Mesothelial cell of epicardium (in vitro differentiated cells): ENCODE measurements at places on chromosomes 12 and 14. TPM values are rescaled to one million over a fixed set of nuclear protein-coding genes. Genes with fewer than 3 reads are reported as not detected.

GRCh38 chr12:119176267-119177055 is 2.3 kb upstream of the HSPB8 start:
- no peaks in the 10 kb centered on the region for H3K27me3 ChIP-seq
- DNase-seq, result peak; percentile 76
- no peaks in the 10 kb centered on the region for H3K36me3 ChIP-seq
- peaks cover 52% of the 10 kb centered on the region for H3K4me1 ChIP-seq
- peak overlapping the region; percentile 40 for H3K4me3 ChIP-seq

DNA sequence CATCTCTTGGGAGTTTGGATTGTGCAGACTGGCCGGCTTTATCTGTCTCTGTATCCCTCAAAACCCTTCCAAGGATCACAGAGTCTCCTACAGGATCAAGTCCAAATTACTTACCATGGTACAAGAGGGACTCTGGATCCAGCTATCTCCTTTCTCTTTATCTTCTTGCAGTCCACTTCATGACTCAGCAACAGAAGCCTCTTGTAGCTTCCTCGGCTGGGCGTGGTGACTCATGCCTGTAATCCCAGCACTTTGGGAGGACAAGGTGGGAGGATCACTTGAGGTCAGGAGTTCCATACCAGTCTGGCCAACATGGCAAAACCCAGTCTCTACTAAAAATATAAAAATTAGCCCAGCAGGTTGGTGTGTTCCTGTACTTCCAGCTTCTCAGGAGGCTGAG is 189.7 kb downstream of the BCAT1 start:
- no peaks in the 10 kb centered on the region for H3K36me3 ChIP-seq
- peaks cover 15% of the 10 kb centered on the region for H3K4me1 ChIP-seq
- no peak overlapping the region for H3K27ac ChIP-seq
- no peak for DNase-seq
- H3K27me3 ChIP-seq, result no peaks in the 10 kb centered on the region

DNA sequence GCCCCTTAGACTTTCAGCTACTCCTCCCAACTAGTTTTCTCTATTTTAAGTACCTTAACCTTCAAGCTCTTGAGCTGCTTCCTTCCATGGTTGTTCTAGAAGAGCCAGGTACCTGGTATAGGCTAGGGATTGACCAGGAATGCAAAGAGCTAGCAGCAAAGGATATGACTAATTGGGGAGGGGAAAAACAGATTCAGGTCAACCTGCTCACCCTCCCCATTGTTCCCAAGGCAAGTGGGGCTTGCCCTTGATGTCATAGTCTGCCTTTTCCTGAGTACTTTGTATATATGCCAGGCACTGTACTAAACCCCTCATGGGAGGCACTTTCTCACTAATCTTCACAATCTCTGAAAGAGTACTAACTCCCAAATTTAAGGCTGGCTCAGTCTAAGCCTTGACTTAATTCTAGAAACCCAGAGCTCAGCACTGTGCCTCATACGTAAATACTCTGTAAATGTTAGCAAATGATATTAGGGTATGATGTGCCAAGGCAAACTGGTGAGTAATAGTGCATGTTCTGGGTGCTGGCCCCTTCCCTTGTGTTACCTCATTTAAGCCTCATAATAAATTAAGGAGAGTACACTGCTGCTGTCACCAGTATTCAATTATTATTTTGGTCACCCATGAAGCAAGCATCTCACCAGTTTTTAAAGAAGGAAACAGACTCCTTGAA is 42.2 kb downstream of the SUDS3 start:
- no peak overlapping the region for H3K4me3 ChIP-seq
- H3K27ac ChIP-seq, result no peak overlapping the region
- no peaks in the 10 kb centered on the region for H3K4me1 ChIP-seq
- H3K36me3 ChIP-seq, result peaks cover 49% of the 10 kb centered on the region

DNA sequence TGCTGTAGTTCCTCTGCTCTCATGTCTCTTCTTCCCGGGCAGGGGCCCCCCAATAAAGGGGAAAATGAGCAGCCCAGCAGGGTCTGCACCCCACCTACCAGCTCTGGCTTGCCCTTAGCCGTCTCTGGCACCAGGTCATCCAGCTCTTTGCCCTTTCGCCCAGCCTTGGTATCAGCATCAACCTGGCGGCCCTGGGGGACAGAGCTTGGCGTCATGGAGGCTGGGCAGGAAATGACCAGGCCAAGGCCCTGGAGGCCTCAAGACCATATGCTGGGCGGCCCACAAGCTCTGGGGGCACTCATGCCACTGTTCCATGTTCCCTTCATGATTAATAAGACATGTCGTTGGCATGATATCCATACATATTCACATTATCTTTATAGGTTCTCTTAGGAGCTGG is 14.7 kb downstream of the MYL6 start:
- DNase-seq, result no peak
- H3K4me1 ChIP-seq, result no peaks in the 10 kb centered on the region
- H3K27ac ChIP-seq, result no peak overlapping the region
- peaks cover 51% of the 10 kb centered on the region for H3K36me3 ChIP-seq

GRCh38 chr12:2605301-2605700 is 189.5 kb upstream of the FKBP4 start:
- DNase-seq, result no peak
- no peak overlapping the region for H3K27ac ChIP-seq
- H3K4me1 ChIP-seq, result no peaks in the 10 kb centered on the region
- no peak overlapping the region for H3K4me3 ChIP-seq
- no peaks in the 10 kb centered on the region for H3K27me3 ChIP-seq

GRCh38 chr14:52067873-52068614 is 815 bp downstream of the NID2 start:
- peak overlapping the region; percentile 75 for H3K27ac ChIP-seq
- peak; percentile 60 for DNase-seq

- H3K27ac ChIP-seq, result no peak overlapping the region
- H3K4me3 ChIP-seq, result no peak overlapping the region
These were observed 689.6 kb upstream of the FOXG1 start for GRCh38 chr14:28077021-28077420.

DNA sequence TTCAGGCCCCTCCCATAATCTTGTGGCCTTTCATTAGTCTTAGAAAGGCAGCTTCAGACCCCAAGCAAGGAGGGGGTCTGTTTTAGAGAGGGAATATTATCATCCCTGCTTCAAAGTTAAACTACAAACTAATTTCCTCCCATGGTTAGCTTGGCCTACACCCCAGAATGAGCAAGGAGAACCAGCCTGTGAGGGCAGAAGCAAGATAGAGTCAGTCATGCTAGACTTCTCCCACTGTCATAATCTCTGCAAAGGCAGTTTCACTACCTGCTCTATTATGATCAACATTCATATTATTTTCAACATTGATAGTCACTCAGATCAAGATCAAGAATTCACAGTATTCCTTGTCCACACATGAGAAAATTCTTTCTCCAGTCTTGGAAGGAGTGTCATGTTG is 105.1 kb downstream of the GXYLT1 start:
- H3K4me3 ChIP-seq, result no peak overlapping the region
- no peak for DNase-seq
- no peaks in the 10 kb centered on the region for H3K27me3 ChIP-seq
- no peak overlapping the region for H3K27ac ChIP-seq
- peaks cover 8% of the 10 kb centered on the region for H3K36me3 ChIP-seq

GRCh38 chr14:106605548-106606448 is 1079.4 kb downstream of the TMEM121 start:
- no peaks in the 10 kb centered on the region for H3K4me1 ChIP-seq
- H3K4me3 ChIP-seq, result no peak overlapping the region
- no peaks in the 10 kb centered on the region for H3K27me3 ChIP-seq
- H3K36me3 ChIP-seq, result no peaks in the 10 kb centered on the region

DNA sequence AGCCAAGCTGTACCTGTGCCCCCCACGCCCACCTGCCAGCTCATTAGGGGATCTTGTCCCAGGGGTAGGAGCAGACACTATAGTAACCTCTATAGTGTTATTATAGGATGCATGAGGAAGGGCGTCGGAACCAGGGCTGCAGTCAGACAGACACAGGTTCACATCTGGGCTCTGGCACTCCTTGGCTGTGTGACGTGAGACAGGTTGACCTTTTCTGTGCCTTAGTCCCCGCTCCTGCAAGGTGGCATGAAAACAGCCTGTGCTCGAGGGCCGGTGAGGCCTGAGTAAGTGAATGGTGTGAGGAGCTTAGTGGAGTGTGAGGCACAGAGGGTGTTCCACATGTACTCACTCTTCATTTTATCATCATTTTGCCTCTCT is 19.0 kb downstream of the ASB2 start:
- no peak for DNase-seq
- H3K4me1 ChIP-seq, result peaks cover 20% of the 10 kb centered on the region
- peak overlapping the region; percentile 19 for H3K27ac ChIP-seq

DNA sequence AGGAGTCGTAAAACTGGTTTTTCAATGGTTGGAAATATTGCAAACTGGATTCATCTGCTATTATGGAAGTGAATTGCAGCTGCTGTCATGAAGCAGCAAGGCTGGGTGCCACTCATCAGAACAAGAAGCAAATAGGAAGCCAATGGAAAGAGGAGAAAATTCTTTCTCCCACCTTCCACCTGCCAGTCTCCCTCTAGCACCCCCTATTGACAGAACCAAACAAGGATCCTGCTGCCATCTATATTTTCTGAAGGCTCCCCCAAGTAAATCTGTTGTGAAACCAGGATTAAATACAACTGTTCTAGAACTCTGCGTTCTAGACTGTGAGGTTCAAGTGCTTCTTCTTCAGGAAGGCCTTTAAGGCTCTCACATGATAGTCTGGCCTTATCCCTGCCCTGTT is 286.6 kb downstream of the AACS start:
- DNase-seq, result no peak
- no peaks in the 10 kb centered on the region for H3K4me1 ChIP-seq
- peaks cover 31% of the 10 kb centered on the region for H3K27me3 ChIP-seq
- H3K36me3 ChIP-seq, result no peaks in the 10 kb centered on the region

GRCh38 chr12:88431246-88431645 is 149.0 kb downstream of the KITLG start:
- no peak overlapping the region for H3K4me3 ChIP-seq
- no peak for DNase-seq
- H3K27me3 ChIP-seq, result no peaks in the 10 kb centered on the region
- peaks cover 9% of the 10 kb centered on the region for H3K36me3 ChIP-seq
- H3K27ac ChIP-seq, result no peak overlapping the region

GRCh38 chr12:34301251-34302130 is 279.2 kb downstream of the ALG10 start:
- peaks cover 21% of the 10 kb centered on the region for H3K36me3 ChIP-seq
- no peak overlapping the region for H3K27ac ChIP-seq
- no peak overlapping the region for H3K4me3 ChIP-seq
- no peaks in the 10 kb centered on the region for H3K27me3 ChIP-seq
- no peak for DNase-seq

GRCh38 chr14:59346329-59346728 is 118.9 kb downstream of the GPR135 start:
- no peak for DNase-seq
- H3K27ac ChIP-seq, result no peak overlapping the region
- no peak overlapping the region for H3K4me3 ChIP-seq
- peaks cover 7% of the 10 kb centered on the region for H3K36me3 ChIP-seq

- H3K4me3 ChIP-seq, result no peak overlapping the region
- no peak overlapping the region for H3K27ac ChIP-seq
- no peaks in the 10 kb centered on the region for H3K4me1 ChIP-seq
- peaks cover 12% of the 10 kb centered on the region for H3K27me3 ChIP-seq
- H3K36me3 ChIP-seq, result no peaks in the 10 kb centered on the region
These were observed 1096.6 kb downstream of the BCL11B start for GRCh38 chr14:98175436-98175835.

DNA sequence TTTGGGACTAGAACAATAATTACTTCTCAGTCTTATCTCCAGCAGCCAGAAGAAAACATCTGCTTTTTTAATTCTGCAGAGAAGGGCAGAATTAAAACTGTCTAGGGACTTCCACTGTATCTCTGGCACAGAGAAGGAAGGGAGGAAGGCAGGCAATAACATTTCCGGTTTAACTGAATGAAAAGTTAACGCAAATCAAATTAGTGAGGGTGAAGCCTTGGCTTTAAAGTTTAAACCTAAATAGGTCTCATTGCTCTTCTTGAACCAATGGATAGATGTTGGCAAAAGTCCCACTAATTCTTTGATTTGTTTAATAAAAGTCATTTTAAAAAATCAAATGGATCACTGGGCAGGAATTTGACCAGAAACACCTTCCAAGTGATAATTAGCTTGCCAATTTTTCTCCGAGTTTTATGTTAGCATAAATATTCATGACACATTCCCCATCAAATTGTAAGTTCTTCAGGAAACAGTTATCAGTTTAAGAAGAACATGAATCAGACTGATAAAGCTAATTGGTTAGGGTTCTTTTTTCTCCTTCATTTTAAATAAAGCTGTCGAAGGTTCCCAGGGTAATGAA is 181.9 kb downstream of the SLC15A5 start:
- H3K4me1 ChIP-seq, result peaks cover 6% of the 10 kb centered on the region
- no peaks in the 10 kb centered on the region for H3K27me3 ChIP-seq
- H3K36me3 ChIP-seq, result no peaks in the 10 kb centered on the region
- no peak overlapping the region for H3K27ac ChIP-seq

GRCh38 chr14:69153873-69154270 is 953 bp upstream of the DCAF5 start:
- peaks cover under 1% of the 10 kb centered on the region for H3K36me3 ChIP-seq
- no peaks in the 10 kb centered on the region for H3K27me3 ChIP-seq
- H3K27ac ChIP-seq, result peak overlapping the region; percentile 43
- H3K4me3 ChIP-seq, result peak overlapping the region; percentile 91

- H3K27me3 ChIP-seq, result peaks cover 25% of the 10 kb centered on the region
- H3K36me3 ChIP-seq, result no peaks in the 10 kb centered on the region
- no peak overlapping the region for H3K4me3 ChIP-seq
- DNase-seq, result no peak
These were observed 18.5 kb upstream of the ANO2 start for GRCh38 chr12:5963515-5963914.

DNA sequence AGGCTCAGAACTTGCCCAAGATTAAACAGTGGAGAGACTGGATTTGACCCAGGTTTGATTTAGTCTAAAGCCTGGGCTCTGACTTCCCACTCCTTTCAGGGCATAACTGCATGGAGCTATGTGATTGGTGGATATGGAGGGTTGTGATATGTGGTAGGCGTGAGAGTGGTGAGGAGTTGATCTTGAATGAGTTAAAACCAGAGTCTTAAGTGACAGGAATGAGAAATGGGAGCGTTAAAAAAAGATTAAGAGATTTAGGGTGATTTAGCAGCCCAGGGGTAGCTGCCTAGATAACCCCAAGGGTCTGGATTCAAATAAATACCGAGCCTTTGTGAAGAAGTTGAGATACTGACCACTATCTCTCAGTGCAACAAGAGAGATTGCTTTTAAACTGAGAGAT is 8.4 kb downstream of the SYNDIG1L start:
- H3K27me3 ChIP-seq, result peaks cover 20% of the 10 kb centered on the region
- no peaks in the 10 kb centered on the region for H3K4me1 ChIP-seq
- no peak for DNase-seq
- no peak overlapping the region for H3K4me3 ChIP-seq
- H3K27ac ChIP-seq, result no peak overlapping the region
- H3K36me3 ChIP-seq, result no peaks in the 10 kb centered on the region

- no peaks in the 10 kb centered on the region for H3K27me3 ChIP-seq
- H3K27ac ChIP-seq, result peak overlapping the region; percentile 44
- no peak for DNase-seq
- no peaks in the 10 kb centered on the region for H3K36me3 ChIP-seq
These were observed 313.1 kb downstream of the SLC6A15 start for GRCh38 chr12:84599539-84599938.

The STXBP6 gene
- total RNA-seq, result 14.5 to 19.2 TPM (median 16.6 TPM) in 3 replicates

The SCNN1A gene
- 20.1 to 21.5 TPM (median 20.3 TPM) in 3 replicates for total RNA-seq

The CLEC1A gene
- total RNA-seq, result 0.32 to 0.51 TPM (median 0.49 TPM) in 3 replicates

The MYBPC1 gene
- not detected in 3 replicates for total RNA-seq

The LRRC9 gene
- 0.34 to 0.45 TPM (median 0.44 TPM) in 3 replicates for total RNA-seq

The LRTM2 gene
- 0.45 to 0.47 TPM in 2 of 3 replicates, not detected in the other for total RNA-seq

The CYP46A1 gene
- 1.9 to 2.4 TPM (median 2.3 TPM) in 3 replicates for total RNA-seq

The LALBA gene
- total RNA-seq, result not detected in 3 replicates

The CCDC175 gene
- total RNA-seq, result 0.16 TPM in 1 of 3 replicates, not detected in the others

The SMOC1 gene
- total RNA-seq, result 1.4 to 2.0 TPM (median 1.5 TPM) in 3 replicates

The RESF1 gene
- 61.9 to 68.4 TPM (median 65.3 TPM) in 3 replicates for total RNA-seq

The LHX5 gene
- total RNA-seq, result not detected in 3 replicates

The IL26 gene
- not detected in 3 replicates for total RNA-seq

The KLRC2 gene
- total RNA-seq, result not detected in 3 replicates
